ENCODE measurements at places on chromosomes 7 and 10.

DNA sequence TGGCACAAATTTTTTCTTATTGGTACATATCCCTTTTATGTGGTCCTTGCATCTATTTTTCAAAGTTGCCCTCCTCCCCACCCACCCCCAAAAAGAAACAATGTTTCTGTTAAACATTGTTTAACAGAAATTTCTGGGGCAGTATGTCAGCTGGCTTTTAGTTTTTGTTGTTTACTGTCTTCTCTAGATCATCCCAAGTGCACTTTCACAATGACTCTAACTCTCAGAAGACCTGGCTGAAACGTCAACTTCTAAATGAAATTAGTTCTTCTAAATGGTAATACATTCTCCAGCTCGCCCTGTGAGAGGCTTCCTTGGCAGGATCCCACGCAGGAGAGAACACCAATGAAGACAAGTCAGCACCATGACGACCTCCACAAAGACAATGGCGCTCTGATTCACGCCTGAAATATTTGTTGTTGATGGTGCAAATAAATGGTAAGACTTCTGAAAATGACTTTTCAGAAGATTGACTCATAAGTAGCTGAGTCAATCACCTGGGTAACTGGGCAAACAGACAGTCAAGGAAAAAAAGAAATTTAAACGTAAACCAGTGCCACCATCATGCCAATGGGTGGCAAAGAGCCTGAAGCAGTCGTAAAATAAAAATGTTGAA, 293.7 kb downstream of the FZD1 start:
- peak; percentile 2 for DNase-seq

DNA sequence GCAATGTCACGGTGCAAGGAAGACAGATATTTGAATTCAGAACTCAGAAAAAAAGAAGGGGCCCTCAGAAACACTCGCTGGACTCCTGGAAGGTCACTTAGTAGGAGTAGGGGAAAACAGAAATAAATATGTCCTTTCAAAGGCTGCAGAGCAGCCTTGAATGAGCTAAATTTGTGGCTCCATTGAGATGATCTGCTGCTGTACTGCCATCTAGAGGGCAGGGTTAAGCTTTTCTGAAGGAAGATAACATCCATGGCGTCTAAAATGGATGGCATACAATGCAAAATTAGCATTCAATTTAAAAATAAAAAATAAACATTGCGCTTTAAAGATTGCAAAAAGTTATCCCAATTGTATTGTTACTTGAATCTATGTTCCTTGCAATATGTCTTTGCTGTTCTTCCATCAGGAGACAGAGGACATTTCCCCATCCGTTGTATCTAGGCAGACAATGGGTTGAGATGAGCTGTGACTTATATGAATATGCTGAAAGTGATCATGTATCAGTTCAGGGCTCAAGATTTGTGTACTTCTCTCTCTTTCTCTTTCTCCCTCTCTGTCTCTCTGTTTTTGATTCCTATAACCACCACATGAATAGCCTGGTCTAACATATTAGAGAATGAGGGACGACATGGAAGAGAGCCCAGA, 642.2 kb downstream of the SH2D4B start:
- peak; percentile 59 for DNase-seq

DNA sequence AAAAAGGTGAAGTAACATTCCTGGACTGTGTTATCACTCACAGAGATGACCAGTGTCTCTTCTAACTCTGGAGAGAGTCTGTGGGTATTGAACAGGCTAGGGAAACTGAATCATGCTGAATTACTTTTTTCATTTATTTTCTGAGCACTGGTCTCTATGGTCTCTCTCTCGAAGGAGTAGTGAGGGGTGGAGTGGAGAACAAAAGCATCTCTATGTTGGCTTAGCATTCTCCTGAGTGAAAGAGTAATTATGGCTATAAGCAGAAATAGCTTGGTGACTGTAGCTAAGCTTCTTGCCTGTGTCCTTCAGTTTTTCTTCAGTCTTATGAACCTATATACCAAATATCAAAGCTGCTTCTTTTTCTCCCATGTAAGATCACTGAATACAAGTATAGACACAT, 64.6 kb upstream of the PTN start:
- no peak for DNase-seq

- no peak for DNase-seq
These were observed 4.8 kb upstream of the PILRB start for GRCh38 chr7:100352984-100353684.

DNA sequence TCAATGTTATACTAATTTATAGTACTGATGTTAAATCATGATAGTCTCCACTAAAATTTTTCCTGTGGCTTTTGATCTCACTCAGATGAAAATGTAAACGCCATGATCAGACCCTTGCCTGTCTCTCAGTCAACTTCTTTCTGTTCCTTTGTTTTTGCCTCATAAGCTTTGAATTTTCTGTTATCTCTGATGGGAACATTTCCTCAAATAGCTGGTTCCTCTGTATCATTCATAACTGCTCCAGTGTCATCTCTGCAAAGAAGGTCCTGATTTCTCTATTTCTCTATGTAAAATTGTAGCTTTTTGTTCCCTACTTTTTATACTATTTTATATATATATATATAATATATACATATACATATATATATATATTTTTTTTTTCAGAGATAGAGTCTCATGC, 67.5 kb downstream of the GPR141 start:
- no peak for DNase-seq
